NCI-H1092 (cell line): ENCODE measurements at places on chromosomes 6 and 20.

DNA sequence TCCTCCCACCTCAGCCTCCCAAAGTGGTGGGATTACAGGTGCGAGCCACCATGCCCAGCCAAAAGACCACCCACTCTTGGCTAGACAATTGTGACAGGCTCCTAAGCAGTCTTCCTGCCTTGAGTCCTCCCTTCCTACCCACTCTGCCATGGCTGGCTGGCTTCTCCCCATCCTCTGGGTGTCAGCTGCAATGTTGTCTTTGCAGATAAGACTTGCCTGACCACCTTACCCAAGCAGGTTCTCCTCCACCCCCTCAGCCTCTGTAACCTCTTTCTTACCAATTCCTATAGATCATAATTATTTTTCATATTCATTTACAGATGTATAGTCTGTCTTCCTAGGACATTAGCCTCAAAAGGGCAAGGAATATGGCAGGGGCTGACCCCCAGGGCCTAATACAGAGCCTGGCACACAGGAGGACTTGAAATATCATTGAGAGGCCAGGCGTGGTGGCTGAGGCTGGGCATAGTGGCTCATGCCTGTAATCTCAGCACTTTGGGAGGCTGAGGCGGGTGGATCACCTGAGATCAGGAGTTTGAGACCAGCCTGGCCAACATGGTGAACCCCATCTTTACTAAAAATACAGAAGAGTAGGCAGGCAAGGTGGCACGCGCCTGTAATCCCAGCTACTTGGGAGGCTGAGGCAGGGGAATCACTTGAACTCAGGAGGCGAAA lies 28.7 kb upstream of the SPAG4 start:
- no peak for DNase-seq

DNA sequence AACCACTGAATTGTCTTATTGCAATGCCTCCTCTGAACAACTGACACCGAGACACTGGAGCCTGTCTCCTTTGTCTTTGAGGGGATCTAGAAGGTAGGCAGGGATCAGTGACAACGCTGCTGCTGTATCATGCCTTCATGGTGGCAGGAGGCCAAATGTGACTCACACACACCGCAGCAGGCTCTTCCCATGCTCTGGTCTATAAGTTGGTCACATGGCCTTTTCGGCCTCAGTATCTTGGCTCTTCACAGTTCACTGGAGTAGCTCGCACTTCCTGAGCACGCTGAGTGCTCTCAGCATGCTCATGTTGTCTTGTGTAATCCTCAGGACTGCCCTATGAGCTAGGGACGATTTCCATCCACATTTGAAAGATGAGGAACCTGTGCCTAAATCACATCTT lies 167.4 kb upstream of the PCSK2 start:
- no peak for DNase-seq

GRCh38 chr6:142705054-142705453 lies 239.9 kb downstream of the HIVEP2 start:
- DNase-seq: no peak

- DNase-seq: no peak
Measured at GRCh38 chr6:149482545-149483333, 2.1 kb downstream of the ZC3H12D start.

DNA sequence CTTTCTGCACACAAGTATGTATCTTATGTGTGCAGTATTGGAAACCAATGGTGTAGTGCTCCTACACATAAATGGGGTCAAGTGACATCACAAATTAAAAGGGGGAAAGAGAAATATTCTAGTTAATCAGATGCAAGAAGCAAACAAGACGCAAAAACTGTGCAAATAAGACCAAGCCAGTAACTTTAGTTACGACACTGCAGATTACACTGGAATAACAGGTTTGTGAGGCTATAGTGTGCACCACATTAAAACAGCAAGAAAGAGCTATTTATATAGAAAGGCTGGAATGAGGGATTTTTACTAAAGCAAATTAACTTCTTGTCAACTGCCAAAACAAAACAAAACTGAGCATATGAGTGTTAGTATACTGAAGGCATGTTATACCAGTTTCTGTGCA lies 45.8 kb downstream of the NR2E1 start:
- no peak for DNase-seq

DNA sequence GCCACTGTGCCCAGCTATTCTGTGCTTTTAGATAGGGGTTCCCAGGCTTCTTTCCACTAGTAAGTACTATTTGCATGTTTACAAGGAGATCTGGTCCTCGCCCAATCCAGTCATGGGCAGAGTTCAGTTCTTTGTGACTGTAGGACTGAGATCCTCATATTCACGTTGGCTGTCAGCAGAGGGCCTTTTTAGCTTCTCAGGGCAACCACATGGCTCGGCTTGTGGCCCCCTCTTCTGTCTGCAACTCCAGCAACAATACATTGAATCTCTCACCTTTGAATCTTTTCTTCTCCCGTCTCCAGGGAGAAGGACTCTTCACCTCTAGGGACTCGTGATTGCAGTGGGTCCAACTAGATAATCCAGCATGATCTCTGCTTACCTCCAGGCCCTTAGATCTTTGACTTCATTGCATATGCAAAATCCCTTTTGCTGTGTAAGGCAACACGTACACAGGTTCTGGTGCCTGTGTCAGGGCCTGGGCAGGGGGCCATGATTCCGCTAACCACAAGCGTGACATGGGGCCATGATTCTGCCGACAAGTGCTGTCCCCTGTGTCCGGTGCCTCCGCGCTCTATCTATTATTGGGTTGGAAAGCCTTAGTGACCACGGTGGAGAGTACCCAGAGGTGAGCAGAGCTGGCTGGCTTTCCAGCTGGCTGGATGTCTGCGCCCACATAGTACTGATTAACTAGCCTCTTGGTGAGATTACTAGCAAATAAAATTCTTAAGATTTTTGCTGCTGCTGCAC lies 5.1 kb downstream of the CCR6 start:
- DNase-seq: no peak

DNA sequence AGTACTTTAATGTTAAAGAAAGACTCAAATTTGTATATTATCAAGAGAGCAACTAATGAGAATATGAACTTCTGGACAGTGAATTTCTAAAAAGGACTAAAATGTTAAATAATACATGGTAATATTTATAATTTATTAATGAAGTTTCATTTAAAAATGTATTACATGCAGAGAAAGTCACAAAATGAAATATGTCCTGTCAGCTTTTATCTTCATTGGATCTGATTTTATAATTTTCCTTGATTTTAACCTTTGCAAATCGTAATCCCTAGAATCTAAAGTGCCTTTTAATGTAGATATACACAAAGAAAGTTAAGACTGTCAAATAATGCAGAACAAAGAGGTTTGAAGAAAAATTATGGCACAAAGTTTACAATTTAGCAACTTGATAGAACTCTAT lies 16.4 kb downstream of the ANKEF1 start:
- no peak for DNase-seq

DNA sequence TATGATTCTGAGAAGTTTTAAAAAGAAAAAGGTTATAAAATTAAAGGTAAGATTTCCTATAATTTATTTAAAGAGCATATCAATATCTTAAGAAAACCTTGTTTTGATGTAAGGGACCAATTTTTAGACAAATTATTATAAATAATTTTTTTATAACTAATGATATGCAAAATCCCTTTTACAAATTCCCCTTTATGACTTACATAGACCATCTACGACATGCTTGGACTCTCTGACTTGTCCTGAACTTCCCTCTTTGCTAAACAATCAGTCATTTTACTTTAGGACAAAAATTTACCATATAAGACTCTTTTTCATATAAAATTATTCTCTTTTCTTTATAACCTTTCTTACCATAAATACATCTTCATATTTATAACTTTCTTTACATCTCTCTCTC lies 15.3 kb upstream of the ANGPT4 start:
- DNase-seq: no peak

DNA sequence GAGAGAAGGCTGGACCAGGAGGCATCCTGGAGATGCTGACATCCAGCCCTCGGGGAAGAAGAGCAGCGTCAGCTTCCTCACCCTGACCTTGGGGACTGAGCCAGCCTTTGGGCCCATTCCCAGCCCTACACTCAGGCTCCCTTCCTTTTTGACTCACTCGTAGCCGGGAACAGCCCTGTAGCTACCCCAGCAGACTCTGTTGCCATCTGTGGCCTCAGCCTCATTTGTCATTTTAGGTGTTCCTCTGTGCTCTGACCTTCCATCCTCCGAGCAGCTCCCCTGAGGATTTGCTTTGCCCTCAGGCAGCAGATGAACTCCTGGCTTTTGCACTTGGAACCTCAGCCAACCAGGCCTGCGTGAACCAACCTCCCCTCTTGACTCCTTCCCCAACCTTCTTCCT lies 67.5 kb downstream of the ELOVL2 start:
- DNase-seq: no peak

- no peak for DNase-seq
Measured at GRCh38 chr6:109875973-109876372, 102.1 kb upstream of the GPR6 start.

- DNase-seq: no peak
Measured at GRCh38 chr6:139847457-139847813, 473.0 kb upstream of the CITED2 start.

- no peak for DNase-seq
Measured at GRCh38 chr6:6224933-6225486, 95.5 kb downstream of the F13A1 start.

GRCh38 chr6:41605649-41606048 lies 32.6 kb upstream of the MDFI start:
- no peak for DNase-seq

GRCh38 chr20:9739991-9740390 lies 98.9 kb downstream of the PAK5 start:
- no peak for DNase-seq

GRCh38 chr20:39829256-39829655 lies 859.8 kb downstream of the MAFB start:
- no peak for DNase-seq

DNA sequence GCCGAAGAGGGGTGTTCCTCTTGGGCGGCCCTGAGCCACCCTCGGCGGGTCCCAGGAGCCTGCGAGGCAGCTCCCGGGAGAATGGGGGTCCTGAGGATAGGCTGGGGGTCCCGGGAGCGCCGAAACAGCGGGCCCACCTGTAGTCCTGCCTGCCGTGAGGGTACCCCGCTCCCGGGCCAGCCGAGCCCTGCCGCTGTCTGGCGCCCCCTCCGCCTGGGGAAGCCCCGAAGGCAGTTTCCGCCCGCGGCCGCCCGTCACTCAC lies 280 bp downstream of the SPATA2 start:
- no peak for DNase-seq

- no peak for DNase-seq
Measured at GRCh38 chr6:16001158-16001557, 127.7 kb upstream of the MYLIP start.
